Dermis microvascular lymphatic vessel endothelial cell (primary cell): ENCODE measurements at places on chromosomes 11 and 22.

DNA sequence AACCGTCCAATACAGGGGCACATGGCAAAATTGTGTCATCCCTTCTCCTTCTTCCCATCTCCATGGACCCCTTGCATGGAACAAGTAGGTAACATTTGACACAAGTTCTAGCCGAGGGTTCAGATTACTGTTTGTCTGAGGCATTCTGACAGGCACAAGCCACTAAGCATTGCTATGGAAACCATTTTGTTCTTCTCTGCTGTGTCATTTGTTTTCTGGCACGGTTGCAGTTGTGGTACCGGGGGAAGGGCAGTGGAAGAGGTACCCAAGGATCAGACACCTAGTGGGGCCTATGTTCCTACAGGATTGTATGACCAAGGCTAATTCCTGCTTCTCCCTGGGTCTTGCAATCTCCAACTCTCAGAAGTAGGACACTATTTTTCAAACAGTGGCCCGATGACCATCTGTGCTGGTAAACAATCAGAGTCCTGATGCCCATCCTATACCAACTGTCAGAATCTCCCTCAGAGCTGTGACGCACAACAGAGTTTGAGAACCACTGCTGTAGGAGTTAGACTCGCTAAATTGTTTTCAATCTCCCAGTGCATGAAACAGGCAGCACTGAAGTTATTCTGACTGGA lies 69.3 kb downstream of the KCNC1 start:
- no peak for DNase-seq

- no peak for DNase-seq
These were observed 14.4 kb upstream of the TBC1D10A start for GRCh38 chr22:30340911-30341685.

DNA sequence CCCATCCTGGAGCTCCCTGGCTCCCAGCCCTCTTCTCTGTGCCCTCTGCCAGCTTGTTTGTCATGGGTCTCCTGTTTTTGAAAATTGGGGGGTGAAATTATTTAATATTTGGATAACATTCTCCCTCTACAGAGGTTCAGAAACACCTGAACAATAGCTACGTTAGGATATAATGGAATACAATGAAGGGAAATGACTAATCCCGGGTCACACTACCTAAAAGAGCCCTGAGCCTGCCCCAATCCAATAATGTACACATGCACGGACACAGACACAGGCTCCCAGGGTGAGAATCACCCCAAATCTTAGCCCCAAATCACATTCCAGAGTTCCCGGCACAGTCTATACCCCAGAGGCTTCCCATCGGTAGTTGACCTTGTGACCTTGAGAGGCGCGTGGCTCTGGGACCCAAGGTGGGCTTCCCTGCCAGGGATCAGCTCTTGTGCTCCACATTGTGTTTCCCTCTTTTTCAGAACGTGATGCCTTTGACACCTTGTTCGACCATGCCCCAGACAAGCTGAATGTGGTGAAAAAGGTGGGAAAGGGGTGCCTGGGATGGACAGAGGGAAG lies 135.5 kb downstream of the PARVA start:
- peak; percentile 60 for DNase-seq

- no peak for DNase-seq
These were observed 57.9 kb upstream of the PARVA start for GRCh38 chr11:12319461-12319951.

GRCh38 chr11:119416606-119417580 lies 6.1 kb downstream of the THY1 start:
- no peak for DNase-seq

- peak; percentile 71 for DNase-seq
These were observed 68.6 kb downstream of the LDLRAD3 start for GRCh38 chr11:36012455-36012854.

DNA sequence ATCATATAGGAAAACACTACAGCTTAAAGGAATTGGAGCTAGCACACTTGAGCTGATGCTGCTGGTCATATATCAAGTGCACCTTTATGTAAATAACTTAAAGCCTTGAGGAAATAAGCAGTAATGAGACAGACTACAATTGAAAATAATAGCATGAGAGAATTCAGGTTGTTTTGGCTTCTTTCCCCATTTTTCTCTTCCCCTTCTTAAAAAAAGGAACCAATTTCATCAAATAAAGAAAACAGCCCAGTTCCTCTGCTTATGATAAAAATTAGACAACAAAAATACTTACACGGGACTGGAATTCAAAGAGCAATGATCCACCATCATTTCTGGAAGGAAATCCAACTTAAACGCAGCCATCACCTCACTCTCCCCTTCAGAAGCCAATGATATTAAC lies 50.2 kb upstream of the RAPSN start:
- no peak for DNase-seq

GRCh38 chr11:116527180-116527991 lies 245.4 kb downstream of the BUD13 start:
- DNase-seq, result no peak

DNA sequence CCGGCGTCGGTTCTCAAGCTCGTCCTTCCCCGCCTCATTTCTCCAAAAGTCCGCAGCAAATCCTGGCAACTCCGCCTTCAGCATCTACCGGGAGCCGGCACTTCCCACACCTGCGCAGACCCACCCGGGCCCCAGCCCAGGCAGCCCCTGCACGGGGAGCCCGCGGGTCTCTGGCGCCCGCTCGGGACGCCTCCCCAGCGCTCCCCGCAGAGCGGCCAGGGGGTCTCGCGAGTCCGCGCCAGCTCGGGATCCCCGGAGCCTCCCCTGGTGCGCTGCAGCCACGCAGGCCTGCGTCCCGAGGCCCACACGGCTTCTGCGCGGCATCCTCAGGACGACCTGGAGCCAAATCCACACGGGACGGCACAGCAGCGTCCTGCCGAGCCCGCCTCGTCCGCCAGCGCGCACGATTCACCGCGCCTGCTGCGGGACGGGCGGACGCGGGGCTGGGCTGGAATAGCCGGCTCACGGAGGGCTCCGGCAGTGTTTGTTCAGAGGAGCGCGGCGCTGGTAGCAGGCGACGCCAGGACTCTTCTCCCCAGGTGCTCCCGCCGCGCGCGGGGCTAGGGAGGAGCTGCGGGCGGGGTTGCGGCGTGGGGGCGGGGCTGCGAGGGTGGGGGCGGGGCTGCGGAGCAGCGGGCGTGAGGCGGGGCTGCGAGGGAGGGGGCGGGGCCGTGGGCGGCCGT lies 816 bp upstream of the PHRF1 start:
- no peak for DNase-seq

- peak; percentile 17 for DNase-seq
These were observed 69.8 kb downstream of the TRIM29 start for GRCh38 chr11:120068114-120068573.

DNA sequence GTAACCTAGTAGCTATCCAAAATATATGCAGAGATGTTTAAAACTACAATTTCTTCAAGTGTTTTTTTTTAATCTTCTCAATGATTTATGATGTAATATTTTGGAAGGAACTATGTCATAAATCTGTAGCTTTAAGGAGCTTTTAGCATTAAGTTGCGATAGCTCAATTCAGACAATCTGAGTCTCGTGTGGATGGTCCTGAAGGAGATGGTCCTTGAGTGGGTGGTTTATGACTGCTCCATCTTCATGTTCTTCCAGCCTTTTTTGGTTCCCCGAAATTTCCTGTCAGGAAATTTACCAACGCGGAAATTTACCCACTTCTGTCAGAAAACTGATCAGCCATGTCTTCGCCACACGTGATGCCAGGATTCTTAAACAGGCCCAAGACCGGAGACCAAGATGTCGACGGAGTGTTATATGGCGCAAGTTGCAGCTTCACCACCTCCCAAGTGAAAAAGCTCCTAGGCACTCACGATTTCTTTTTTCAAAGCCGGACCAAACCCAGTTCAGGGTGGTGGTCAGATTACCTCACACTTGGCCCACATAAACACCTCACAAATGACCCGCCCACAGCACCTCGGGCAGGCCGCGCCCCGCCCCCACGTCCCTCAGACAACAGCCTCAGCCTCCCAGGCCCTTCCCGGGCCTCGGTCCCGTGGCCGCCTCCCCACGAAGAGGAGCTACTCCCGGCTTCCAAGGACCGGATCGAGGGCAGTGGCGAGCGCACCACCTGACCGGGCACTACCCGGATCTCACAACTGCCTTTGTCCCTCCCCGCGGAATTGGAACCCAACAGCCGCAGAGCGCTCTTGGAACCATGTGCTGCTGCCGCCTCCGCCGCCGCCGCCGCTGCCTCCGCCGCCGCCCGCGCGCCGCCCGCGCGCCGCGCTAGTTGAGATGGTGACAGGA lies at the start of gene MORC2:
TSS of gene MORC2 (minus strand) at position 760 of the 909 bp plus-strand sequence. CDS start 885 bp downstream, outside the sequence.
- DNase-seq, result peak; percentile 78

GRCh38 chr11:12175694-12176241 lies 65.4 kb downstream of the MICAL2 start:
- DNase-seq, result peak; percentile 68

DNA sequence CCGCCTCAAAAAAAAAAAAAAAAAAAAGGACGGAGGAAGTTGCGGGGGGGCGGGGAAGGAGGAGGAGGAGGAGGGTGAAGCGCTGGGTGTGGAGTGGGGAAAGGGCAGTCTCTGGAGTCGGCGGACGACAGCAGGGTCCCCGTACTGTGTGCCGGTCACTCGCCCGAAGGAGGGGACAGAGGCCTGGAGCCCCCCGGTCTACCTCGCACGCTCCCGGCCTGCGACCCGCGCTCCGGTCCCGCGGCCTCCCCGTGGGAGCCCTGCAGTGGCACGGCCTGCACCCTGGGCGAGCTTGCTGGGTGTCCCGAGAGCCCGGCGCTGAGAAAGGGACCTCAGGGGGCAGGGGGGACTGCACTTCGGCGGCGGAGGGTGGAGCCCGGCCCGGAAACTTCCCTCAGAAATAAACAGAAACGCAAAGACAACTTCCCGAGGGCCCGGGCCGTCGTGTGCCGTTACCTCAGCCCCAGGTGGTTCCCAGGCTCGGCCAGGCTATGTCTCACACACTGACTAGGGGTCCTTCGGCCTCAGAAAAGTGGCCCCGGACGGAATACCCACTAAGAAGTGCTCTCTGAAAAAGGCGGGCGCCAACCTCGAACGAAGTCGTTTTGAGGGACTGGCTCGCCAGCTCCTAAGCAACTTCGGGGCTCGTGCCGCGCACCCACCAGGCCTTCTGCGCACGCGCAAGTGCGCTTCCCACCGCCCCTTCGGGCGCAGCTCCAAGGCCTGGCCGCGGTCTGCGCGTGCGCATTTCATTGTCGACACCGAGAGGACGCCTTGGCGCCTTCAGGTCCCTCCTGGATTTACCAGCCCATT lies at the start of gene MAJIN:
TSS of gene MAJIN (minus strand) at position 688 of the 813 bp plus-strand sequence. CDS start 12,703 bp downstream, outside the sequence.
- peak; percentile 63 for DNase-seq

- no peak for DNase-seq
These were observed 864 bp upstream of the USP28 start for GRCh38 chr11:113876074-113876797.

DNA sequence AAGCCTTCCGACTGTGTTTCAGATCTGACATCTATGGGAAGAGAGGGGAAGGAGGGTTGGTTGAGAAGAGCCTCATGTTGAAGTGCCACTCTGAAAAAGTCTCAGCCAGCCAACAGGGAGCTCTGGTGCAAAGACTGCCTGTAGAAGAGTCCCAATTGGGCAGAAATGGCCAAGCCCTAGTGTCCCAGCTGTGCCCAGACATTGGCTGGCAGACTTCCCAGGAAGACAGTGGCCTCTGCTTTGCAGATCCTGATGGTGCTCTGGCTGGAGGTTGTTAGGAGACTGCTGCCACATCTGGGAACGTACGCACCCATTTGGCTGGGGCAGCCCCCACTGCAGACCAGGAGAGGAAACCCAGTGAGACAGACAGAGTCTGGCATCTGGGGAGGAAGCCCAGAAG lies 3.2 kb upstream of the PLA2G3 start:
- no peak for DNase-seq

DNA sequence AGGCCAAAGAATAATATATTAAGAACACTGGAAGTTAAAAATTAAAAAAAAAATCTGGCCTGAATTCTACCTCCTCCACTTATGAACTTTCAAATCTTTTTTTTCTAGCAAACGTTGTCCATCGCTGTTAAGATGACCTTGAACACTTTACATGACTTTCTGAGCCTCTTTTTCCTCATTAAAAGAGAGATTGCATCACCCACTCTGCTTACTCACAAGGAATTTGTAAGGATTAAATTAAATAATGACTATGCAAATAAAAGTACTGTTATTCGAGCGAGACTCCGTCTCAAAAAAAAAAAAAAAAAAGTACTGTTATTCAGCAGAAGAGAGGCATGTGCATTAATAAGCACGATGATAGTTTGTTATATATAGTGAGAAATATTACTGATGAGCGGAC lies 285.1 kb upstream of the CCDC90B start:
- no peak for DNase-seq

- peak; percentile 78 for DNase-seq
These were observed 21.5 kb downstream of the CASP4 start for GRCh38 chr11:104946907-104947306.

GRCh38 chr22:25497716-25498115 lies 66.8 kb upstream of the GRK3 start:
- no peak for DNase-seq

DNA sequence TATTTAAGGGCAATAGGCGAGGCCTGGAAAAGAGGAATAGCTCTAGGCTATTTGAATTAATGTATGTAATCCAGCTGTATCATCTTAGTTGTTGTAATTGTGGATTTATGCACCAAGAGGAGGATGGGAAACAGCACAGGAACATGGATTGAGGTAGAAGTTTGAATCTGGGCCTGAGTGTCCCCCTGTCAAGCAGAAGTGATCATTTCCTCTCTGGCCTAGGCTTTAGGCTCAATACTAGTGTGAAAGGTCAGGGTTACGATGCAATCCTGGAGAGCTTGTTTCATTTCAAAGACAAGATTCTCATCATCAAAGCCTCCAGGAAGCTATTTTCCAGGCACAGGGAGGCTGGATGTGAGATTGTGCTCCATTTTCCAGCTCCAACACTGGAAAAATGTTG lies 77.9 kb upstream of the HSD17B12 start:
- DNase-seq, result no peak

GRCh38 chr11:74371269-74372052 lies 26.8 kb downstream of the PGM2L1 start:
- DNase-seq, result no peak

GRCh38 chr11:58134151-58134550 lies 8.8 kb upstream of the OR9I1 start:
- no peak for DNase-seq

GRCh38 chr11:57527056-57527631 lies 3.4 kb downstream of the TIMM10 start:
- peak; percentile 48 for DNase-seq

DNA sequence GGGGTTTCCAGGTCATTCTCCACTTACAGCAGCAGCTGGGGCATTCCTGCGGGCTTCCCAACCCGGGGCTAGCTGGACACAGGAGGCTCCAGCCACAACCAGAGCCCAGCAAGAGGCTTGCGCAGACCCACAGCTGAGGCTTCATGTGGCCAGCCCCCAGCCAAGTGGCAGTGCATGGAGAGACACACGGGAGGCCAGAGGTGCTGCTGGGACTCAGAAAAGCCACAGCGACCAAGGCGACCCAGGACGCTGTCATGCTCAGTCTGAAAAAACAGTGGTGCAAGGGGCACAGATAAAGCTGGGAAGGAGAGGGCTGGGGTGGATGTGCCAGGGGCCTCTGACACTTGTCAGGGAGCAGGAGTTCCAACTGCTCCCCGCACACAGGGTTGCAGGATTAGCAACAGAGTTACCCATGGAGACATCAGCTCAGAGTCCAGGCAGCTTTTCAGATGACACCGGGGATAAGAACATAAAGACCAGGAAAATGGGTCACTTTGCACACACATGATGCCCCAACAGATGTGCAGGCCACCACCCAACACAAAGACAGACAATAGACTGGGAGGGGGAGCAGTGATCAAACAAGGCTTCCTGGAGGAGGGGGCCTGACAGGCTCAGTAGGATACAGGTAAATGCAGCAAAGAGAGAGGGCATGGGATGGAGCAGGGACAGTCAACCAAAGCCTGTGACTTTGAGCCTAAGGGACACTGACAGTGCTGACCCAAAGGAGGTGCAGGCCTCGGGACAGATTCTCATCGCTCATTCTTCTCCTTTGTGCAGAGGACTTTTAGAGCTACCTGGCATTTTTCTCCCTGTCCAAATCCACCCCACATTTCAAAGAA lies 6.9 kb upstream of the NEAT1 start:
- no peak for DNase-seq
